ENCODE measurements at places on chromosomes 4 and X.

- DNase-seq, result no peak
Observed at GRCh38 chr4:3269105-3269927, 20.4 kb downstream of the MSANTD1 start.

DNA sequence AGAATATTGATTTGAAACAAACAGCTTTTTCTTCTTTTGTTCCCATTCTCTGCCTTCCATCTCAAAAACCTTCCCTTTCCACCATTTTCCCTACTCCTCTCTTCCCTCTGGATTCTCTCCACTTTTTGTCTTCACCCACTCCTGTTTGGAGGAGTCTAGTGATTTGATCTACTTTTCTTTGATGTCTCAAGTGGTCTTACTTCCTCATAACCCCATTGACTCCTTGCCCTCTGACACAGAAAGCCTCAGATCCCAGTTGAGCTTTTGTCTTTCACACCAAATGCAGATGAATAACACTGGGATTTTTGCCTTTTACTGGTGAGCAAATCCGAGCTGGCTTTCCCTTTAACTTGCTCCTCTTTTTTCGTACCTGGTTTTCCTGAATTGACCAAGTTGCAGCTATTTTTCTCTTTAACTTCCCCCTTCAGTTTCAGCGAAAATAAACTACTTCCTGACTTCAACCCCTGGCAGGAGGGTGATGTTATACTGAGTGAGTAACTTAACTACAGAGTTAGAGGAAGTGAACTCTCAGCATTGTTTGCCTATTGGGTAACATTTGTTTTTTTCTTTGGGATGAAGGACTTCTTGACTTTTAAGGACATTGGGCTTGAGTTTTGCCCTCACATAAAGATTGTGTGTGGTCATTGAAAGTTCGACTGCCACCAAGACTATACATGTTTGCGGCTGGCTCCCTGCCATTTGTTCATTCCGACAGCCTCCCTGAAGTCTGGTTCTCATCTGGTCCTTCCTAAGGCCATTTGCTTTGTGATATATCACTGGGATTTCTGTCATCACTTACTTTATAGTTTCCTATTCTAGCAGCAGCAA, 392.8 kb upstream of the NR3C2 start:
- no peak for DNase-seq

GRCh38 chr4:120671538-120671937, 251.0 kb downstream of the PRDM5 start:
- no peak for DNase-seq

GRCh38 chrX:34382416-34382815, 250.3 kb upstream of the FAM47A start:
- DNase-seq, result no peak

DNA sequence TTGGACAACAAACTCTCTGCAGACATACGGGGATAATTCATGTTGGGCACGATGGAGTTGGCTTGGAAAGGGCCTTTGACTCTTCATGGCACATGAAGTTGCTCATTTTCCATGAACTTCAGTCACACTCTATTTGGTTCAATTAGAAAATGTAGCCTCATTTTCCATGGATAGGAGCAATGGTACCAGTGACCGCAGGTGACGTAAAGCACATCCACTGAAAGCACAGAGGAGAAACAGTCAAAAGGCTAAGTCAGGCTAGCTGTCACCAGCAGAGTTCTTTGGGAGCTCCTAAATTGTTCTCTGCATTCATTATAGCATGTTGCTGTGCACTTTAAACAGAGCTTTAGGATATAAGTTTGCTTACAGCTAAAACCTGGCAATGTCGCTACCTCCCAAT, 39.9 kb upstream of the MAP3K15 start:
- no peak for DNase-seq

DNA sequence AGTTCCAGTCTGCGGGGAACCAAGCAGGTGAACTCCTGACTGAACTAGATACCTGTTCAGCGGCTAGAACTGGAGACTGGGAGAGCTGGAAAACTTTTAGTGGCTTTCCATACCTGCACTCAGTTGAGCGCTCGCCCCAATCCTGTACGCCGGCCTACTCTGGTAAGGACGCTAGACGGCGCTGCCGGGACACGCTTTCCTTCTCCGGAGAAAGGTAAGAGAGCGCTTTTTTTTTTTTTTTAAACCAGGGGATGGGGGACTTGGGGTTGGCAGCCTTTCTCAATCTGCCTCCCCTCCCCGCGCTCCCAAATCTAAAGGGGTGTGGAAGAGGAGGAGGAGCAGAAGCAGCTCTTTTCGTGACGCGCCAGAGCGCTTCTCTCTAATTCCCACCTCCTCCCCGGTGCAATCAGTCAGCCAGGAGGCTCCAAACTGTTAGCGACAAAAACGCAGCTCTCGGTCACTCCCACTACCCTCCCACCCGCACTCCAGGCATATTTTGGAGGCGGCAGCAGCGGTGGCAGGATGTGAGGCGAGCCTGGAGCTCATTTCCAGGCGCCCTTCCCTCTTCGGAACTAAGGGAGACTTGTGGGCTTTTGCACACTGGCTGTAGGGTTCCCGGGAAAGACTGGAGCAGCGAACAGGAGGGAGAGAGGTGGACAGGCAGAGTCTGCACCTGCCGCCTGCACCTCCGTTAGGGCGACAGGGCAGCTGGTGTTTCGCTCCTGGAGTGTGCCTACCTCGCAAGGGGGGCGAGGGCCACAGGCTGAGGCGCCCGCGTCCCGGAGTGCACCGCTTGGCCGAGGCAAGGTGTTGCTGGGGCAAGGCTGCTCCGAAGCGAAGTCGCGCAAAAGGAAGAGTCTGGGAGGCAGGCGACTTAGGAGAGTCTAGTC, at the start of gene IL1RAPL2:
TSS of gene IL1RAPL2 (plus strand) at position 409 of the 890 bp plus-strand sequence.
- no peak for DNase-seq

DNA sequence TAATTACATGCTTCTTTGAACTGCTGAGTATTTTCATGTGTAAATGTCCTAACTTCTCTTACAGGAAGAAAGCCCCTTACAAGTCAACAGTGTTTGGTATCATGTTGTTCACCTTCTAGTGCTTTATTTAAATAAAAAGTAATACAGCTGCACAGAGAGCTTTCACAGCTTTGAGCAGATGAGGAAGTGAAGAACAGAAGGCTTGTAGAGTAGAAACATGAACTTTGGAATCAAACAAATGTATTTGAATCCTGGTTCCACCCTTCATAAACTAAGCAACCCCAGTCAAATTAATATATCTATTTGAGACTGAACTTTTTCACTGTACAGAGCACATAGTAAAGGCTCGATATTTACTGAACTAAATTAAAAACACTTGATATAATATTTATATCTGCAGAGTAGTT, 120.5 kb downstream of the CAMK2D start:
- DNase-seq, result no peak

GRCh38 chr4:26034849-26035248, 120.8 kb downstream of the SMIM20 start:
- DNase-seq, result no peak

DNA sequence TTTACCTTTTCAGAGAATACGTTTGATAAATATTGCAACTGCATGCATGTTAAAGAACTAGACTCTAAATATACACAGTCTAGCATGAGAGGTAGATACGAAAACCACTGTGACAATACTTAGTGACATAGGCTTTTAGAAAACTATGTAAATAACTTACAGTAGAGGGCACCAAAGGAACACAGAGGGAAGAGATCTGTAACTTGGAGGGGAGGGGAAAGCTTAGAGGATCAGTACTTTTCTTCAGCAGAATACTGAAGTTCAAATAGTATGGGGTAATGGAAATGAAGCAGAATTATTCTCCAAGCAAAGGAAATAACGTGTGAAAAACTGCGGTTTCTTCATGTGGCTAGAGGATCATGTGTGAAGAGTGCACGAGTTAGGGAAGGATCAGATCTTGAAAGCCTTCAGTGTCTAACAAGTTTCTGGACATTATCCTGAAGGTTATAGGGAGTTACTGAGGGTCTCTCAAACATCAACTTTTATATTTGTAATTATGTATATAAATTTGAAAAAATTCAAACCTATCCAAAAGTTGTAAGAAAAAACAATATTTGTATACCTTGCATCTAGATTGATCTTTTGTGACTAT, 264.3 kb downstream of the NPFFR2 start:
- DNase-seq, result peak; percentile 46

DNA sequence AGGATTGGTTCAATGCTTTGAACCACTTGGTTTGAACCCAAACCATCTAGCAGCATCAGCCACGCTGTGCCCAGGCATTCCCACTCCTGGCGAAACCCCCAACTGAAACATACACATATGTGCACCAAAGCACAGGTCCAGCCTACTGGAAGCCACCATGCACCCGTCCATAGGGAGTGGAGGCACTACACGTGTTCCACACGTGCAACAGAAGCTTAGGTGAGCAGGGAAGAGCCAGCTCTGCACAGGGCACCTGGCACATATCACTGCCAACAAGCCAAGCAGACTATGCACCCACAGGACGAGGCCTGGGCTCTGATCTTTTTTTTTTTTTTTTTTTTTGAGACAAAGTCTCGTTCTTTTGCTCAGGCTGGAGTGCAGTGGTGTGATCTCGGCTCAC, 66.3 kb upstream of the GPR78 start:
- DNase-seq, result no peak

- DNase-seq, result no peak
Observed at GRCh38 chrX:110046971-110047370, 44.1 kb downstream of the TMEM164 start.

DNA sequence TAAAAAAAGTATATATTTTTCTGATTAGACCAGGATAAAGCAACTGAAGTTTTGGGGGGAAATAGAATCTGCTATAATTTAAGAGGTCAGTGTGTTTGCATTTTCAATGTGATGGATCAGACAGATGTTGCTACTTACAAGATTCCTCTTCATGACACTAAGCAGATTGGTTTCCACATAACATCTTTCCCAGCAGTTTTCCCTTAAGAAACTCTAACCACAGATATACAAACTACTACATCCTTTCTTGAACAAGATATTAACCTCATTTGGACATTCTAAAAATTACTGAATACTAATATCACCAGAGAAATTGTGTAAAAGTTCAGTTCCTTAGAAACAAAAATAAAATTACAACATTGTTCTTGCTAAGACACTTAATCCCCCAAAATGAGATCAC, 106.7 kb upstream of the GUCY1A1 start:
- DNase-seq, result no peak

GRCh38 chr4:133424605-133425004, 275.5 kb downstream of the PCDH10 start:
- no peak for DNase-seq

DNA sequence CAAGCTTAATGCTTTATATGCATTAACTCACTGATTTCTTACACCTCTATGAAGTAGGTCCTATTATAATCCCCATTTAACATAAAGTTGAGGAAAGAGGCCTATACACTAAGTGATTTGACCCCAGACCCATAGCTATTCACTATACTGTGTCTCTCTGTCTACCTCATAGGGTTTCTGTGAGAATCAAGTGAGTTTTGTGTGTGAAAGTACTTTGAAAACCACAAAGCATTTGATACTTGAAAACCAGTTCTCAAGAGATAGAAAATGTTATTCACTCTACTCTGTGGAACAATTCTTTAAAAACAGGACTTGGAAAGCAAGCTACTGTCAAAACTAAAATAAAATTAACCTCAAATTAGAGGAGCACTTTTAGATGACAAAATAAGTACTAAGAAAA, 35.0 kb downstream of the SHROOM3 start:
- DNase-seq, result no peak

GRCh38 chr4:133799717-133800315, 401.8 kb downstream of the PABPC4L start:
- no peak for DNase-seq

GRCh38 chrX:86047174-86047935, at the start of gene CHM:
CHM (minus strand) TSS chrX:86047558; CDS start chrX:86047532, 26 bp downstream.
- no peak for DNase-seq

DNA sequence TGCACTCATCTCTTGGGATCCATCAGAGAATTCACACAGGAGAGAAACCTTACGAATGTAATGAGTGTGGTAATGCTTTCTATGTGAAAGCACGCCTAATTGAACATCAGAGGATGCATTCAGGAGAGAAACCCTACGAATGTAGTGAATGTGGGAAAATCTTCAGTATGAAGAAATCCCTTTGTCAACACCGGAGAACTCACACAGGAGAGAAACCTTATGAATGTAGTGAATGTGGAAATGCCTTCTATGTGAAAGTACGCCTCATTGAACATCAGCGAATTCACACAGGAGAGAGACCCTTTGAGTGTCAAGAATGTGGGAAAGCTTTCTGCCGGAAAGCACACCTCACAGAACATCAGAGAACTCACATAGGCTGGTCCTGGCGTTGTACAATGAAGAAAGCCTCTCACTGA, 42.8 kb downstream of the ZNF157 start:
- no peak for DNase-seq

DNA sequence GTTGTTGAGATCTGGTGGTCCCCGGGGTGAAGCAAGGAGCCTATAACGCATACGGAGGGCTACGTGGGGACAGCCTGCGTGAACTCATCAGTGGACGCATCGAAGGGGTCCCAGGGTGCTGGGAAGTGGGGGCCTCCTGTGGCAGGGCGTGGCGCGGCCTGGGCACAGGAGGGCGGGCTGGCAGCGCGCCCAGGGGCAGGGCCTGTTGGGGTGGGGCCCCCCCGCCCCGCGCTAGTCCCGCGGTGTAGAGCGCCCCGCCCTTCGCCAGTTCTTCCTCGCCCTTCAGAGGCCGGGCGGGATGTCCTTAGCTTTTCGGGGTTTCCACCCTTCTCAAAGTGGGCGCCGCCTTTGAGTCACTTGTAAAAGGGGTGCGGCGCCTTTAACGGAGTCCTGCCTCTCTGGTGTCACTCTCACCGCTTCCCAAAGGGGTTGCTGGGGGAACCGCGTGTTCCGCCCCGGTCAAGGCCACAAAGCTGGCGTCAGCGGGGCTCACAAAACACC, 632 bp downstream of the PLP2 start:
- DNase-seq, result no peak

GRCh38 chr4:120796271-120796670, 126.3 kb downstream of the PRDM5 start:
- DNase-seq, result no peak

DNA sequence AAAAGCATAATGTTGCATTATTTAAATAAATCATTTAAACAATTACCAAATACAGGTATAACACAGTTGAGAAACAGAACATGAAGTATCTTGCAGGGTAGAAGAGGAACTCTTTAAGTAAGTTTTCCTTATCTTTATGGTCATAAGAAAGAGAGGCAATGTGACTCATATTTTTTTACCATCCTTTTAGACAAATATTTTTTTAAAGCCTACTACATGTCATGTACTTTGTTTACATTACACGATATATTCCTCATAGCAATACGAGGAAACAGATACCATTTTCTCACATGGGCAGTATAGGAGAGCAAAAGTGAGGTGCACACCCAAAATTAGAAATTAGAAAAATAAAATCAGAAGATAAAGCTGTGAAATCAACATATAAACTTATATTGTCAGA, 49.3 kb upstream of the EPHA5 start:
- no peak for DNase-seq

DNA sequence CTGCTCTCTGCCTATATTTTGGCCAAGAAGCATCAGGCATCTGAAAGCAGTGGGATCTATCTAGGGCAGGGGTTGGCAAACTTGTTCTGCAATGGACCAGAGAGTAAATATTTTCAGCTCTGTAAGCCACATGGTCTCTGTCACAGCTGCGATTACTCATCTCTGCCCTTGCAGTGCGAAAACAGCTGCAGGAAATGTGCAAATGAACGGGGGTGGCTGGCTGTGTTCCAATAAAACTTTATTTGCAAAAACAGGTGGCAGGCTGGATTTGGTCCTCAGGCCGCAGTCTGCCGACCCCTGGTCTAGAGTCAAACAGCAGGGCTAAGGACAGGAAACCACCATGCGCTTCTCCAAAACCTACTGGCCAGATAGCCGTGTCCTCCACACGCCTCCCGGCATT, 48.6 kb downstream of the ACOX3 start:
- no peak for DNase-seq

- no peak for DNase-seq
Observed at GRCh38 chr4:8739317-8739716, 132.3 kb downstream of the HMX1 start.

All from amniotic stem cell (primary cell).